ENCODE measurements at places on chromosomes 2 and 18.

DNA sequence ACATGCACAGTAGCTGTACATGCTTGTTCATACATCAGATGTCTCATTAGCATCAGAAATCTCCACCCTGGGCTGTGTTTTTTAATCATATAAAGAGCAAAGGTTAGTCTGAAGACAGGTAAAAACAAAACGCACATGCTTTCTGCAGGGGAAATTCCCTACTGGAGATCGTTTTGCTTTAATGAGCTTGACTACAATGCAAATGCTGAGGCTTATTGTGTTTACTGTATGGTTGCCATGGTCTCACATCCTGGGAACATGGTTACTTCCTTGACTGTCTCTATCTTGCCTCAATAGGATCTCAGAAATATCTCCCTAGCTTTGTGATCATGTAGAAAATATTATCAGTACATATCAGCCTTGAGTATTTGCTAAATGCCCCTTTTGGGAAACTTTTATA, 336.5 kb upstream of the TFPI start:
- DNase-seq: no peak

DNA sequence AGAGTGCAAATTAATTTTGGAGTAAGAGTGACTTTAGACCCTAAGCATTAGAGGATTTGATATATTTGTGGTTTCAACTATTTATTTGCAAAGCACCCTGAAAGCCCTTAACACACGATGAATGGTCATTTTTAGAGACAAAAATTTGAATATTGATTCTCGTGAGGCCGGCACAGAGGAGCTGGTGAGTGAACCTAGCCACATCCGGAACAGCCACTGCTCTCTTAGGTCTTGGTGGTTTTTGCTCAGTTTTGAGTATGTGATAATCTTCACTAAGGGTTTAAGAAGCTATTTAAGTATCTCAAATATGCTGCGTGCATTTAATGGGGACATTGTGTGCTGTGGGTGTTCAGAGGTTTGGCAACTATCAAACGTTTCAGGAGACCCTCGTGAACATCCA, 204.8 kb downstream of the TSN start:
- DNase-seq: no peak

- DNase-seq: no peak
These were observed 33.0 kb downstream of the CYP26B1 start for GRCh38 chr2:72114693-72115051.

- no peak for DNase-seq
These were observed 85.3 kb downstream of the C2orf74 start for GRCh38 chr2:61247204-61247812.

DNA sequence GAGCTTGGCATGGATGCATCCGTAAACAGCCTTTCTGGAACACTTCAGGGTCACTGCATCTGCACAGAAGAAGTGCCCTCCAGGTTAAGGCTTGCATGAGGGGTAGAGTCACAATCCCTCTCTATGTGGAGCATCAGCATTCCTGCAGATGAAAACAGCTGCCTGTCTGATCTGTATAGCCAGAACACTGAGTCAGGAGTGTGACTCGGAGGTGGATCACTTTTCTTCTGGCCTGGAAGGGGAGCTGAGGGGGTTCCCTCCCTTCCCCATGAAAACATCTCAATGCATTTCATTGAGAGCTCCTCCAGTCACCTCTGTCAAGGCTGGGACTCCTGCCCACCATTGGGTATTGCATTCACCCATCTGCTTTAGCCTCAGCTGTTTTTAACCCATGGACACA, 72.5 kb upstream of the SERPINE2 start:
- DNase-seq: no peak

- no peak for DNase-seq
These were observed 10.2 kb downstream of the GBX2 start for GRCh38 chr2:236157815-236158498.

DNA sequence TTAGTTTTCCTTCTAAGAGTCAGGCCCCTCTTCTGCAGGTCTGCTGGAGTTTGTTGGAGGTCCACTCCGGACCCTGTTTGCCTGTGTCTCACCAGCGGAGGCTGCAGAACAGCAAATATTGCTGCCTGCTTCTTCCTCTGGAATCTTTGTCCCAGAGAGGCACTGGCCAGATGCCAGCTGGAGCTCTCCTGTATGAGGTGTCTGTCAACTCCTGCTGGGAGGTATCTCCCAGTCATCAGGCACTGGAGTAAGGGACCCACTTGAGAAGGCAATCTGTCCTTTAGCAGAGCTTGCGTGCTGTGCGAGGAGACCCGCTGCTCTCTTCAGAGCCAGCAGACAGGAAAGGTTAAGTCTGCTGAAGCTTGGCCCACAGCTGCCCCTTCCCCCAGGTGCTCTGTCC, 4.8 kb downstream of the REG1B start:
- DNase-seq: peak; percentile 14

- no peak for DNase-seq
These were observed 161.3 kb downstream of the SPP2 start for GRCh38 chr2:234211797-234212196.

DNA sequence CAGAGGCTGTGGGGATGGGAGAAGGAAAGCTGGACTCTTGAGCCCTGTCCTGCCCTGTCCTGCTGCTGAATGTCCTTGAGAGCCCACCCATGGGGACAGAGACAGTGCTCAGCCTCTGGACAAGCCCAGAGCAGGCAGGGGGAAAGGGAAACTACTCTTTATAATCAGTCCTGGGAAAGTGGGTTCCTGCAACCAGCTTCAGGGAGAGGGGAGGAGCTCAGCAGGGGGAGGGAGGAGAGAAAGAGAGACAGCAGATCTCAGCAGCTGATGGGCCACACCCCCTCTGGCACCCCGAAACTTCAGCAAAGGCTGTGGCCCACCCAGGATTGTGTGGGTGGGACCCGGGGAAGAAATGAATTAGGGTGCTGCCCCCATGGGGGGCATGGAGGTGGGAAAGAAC, 11.6 kb downstream of the ECEL1 start:
- DNase-seq: no peak

DNA sequence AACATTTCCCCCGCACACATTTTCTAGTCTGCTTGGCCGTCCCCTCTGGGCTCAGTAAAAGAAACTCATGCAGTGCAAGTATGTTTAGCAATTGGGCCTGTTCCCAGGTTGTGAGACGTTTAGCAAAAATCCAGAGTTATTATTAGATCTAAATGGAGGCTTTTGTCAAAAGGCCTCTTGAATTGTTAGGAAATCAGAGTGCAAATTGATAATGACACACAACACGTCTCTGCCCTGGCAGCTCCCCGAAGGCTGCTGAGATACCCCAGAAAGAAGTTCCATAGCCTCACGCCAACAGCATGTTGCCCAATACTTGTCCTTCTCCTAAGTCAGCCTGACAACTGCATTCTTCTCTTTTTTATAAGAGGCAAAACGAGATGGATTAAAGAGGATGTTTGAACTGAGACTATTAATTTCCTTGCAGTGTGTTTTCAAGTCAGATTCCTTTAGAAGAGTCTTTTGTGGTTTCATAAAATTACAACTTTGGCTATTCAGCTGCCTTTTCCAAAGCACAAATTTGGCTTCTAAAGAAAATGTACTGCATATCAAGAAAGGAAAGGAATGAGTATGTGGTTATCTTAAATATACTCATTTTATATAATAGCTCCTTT, 202.2 kb downstream of the TRIB2 start:
- no peak for DNase-seq

DNA sequence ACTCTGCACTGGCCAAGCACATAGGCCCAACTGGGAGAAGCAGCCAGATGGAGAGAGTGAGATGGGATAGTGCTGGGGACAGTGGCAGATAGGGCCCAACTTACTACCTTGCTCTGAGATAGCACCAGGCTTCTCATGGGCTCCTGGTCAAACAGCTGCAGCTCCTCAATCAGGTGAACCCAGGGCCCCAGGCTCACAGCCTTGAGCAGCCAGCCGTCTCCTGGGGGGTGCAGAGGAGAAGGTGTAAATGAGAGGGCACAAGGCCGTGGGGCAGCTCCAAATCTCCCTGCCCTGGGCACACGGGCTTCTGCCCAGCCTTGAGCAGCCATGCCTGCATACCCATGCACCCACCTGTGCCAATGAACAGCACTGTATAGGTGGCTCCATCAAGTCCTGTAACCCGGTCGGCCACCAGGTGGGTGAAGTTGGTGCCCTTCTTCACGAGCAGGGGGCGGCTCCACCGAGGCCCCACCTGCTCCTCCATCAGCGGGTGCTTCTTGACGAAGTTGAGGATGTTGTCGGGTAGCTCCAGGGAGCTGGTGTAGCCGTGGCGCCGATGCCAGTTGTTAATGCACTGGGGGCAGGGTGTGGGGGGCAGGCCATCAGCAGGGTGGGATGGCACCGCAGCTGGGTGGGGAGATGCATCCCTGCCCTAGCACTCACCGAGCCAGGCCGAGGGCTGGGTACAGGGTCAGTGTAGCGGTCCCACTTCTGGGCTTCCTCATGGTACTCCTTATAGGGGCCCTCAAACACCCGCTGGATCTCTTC, 5.9 kb upstream of the ANKRD39 start:
- DNase-seq: no peak

GRCh38 chr18:63079114-63079513, 240.5 kb downstream of the BCL2 start:
- DNase-seq: no peak

- DNase-seq: no peak
These were observed 16.6 kb upstream of the PIK3C3 start for GRCh38 chr18:41938445-41938844.

DNA sequence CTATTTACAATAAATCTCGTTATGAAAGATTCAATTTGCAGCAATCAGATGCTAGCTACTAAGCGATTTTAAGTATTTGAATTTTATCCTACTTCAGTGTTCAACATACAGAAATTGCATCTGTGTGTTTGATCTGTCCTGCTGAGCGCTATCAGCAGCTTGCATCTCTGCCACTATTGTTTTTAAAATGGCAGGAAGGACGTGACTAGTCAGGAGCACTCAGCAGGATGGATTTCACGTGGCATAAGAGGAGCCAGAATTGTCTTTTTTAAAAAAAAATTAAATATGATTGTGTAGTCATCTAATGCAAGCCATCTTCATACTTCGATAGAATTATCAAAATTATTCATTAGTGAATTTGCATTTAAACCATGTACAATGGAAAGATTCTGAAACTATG, 2.8 kb upstream of the KLHL14 start:
- no peak for DNase-seq

DNA sequence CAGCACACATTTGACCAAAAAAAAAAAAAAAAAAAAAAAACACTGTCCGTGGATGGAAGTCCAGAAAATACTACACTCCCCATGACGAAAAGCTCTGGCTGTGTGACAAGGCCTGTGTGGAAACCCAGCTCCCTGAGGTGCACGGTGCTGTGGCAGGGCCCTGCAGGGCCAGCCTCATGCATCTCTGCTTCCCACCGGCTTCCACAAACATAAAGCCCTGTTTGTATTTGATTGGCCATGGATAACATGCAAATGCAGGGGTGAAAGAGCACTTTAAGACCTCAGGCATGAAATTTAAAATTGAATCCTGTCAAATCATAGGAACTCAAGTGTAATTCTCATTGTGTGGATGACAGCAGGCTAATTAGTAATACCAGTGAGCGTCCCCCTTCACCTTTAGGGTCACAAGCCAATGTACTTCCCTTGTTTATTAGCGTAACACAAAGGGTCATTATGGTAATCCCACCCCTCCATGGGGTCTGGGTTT, 757.2 kb downstream of the GALR1 start:
- no peak for DNase-seq

- peak; percentile 52 for DNase-seq
These were observed 19.1 kb upstream of the SH3BP4 start for GRCh38 chr2:234932591-234933168.
